ENCODE measurements at places on chromosomes 1 and 21.
A peak's percentile ranks its signal among the peaks of the same experiment; 100 is the strongest.

GRCh38 chr1:78355656-78356055 lies 135.1 kb upstream of the PTGFR start:
- no peak for DNase-seq

DNA sequence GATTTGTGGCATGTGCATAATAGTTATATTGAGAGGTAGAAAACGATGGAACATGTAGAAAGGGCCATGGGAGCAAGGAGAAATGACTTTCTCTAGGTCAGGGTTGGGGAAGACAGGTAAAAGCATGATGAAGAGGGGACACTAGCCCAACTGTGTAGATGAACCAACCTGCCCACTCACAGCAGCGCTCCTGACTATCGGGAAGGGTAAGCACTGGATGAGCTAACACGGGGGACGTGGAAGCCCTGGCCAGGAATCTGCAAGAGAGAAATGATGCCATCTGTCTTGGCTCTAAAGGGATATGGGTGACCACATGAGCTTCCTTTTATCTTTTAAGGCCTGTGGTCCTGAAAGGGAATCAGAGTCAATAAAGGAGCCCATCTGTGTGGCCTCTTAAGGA lies 36.2 kb upstream of the TMEM125 start:
- no peak for DNase-seq

GRCh38 chr1:154222918-154223317 lies 2.2 kb downstream of the UBAP2L start:
- DNase-seq = no peak

- no peak for DNase-seq
Observed at GRCh38 chr1:203150511-203151297, 23.2 kb downstream of the ADORA1 start.

GRCh38 chr1:241079047-241079446 lies 278.0 kb downstream of the RGS7 start:
- DNase-seq = no peak

DNA sequence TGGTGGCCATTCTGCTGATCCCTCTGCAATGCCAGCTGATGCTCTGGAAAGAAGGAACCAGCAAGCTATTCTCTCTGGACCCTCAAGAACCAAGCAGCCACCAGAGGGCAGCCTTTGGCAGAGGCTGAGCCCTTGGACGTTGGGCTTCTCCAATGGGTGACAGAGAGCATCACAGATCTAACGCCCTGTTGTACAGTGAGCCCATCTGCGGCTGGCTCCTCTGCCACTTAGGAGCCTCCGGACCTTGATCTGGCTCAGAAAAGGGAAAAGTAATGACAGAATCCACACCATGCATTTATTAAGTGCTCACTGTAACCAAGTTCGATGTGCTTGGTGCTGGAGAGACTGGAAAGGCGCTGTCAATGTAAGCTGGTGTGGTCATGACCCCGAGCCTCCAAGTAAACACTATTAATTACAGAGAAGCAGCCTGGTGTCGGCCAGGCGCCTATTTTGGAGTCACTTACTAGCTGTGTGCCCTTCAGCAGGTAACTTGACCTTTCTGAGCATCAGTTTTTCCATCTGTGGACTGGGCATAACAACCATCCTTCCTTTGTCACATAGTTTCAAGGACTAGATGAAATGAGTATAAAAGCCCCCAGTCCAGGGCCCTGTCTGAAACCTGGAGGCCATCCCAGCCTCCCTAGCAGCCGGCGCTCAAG lies 34.9 kb downstream of the ECE1 start:
- peak; percentile 74 for DNase-seq

DNA sequence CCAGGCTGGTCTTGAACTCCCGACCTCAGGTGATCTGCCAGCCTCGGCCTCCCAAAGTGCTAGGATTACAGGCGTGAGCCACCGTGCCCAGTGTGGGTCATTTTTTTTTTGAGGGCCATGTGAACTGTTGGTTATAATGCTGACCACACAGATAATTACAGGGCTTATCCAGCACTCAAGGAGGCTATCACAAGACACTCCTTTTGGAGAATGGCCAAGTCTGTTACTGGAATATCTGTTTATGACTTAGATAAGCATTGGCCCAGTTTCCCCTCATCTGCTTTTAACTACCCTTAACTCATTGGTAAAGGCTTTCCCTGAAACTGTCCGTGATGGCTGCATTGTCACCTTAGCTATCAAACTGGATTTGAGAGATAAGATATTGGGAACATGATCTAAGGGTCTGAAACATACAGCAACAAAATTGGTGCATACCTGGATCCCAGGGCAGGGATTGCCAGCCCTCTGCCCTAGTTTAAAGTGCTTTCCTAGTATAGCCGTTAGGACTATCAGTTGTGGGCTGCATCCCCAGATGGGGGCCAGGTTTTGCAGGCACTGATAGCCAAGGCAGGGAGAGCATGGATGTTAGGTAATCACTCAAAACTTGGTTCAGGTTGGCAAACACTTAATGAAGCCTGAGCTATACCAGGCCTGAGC lies 15.6 kb downstream of the SZT2 start:
- DNase-seq = no peak

GRCh38 chr1:235156740-235157139 lies 4.3 kb downstream of the RBM34 start:
- no peak for DNase-seq

GRCh38 chr1:70361727-70362398 lies 7.3 kb upstream of the ANKRD13C start:
- DNase-seq = no peak

DNA sequence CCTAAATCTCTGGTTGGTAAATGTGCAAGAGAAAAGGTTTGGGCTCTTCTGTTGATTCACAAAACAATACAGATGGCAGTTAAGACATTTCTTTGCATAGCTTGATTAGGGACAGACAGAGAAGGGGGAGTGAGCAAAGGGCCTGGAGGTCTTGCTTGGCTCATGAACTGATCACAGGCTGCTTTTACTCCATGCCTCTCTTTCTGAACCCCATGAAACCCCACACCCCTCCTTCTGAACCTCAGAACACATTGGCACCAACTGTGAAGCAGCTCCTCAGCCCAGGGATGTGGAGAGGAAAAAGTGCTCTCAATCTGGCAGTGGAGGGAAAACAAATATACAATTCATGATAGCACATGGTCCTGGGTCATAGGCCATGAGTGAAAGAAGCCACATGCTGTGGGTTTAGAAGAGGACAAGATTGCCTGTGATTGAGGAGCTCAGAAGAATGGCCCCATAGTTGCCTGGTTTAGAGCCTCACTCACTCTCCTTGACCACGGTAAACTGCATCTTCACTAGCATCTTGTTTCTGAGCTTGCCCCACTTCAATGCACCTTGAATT lies 111.6 kb upstream of the GADD45A start:
- DNase-seq = no peak

- DNase-seq = no peak
Observed at GRCh38 chr1:112727716-112728115, 12.6 kb upstream of the PPM1J start.

GRCh38 chr1:21666576-21667320 lies 2.4 kb downstream of the RAP1GAP start:
- no peak for DNase-seq

- no peak for DNase-seq
Observed at GRCh38 chr1:159921700-159922504, 3.4 kb downstream of the TAGLN2 start.

DNA sequence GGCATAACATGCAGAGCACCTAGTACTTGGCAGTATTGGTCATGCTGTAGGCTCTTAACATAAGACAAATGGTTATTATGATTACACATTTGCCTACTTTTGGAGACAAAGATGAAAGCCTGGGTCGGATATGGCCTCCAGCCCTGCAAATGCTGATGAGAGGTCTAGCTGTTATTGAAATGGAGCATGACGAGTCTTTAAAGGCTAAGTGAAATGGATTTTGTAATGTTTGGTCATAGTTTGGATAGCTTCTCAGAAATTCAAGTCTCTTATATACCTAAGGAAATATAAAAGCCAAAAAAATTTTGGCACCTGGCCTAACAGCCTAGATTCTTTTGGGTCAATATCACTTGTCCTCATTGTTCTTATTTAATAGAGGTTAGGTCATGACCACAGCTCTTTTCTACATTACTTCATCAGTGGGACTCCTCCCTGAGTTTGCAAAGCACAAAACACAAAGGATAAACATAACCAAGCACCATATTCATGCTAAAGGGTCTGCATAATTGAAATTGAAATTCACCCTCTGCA lies 69.2 kb upstream of the WLS start:
- no peak for DNase-seq

DNA sequence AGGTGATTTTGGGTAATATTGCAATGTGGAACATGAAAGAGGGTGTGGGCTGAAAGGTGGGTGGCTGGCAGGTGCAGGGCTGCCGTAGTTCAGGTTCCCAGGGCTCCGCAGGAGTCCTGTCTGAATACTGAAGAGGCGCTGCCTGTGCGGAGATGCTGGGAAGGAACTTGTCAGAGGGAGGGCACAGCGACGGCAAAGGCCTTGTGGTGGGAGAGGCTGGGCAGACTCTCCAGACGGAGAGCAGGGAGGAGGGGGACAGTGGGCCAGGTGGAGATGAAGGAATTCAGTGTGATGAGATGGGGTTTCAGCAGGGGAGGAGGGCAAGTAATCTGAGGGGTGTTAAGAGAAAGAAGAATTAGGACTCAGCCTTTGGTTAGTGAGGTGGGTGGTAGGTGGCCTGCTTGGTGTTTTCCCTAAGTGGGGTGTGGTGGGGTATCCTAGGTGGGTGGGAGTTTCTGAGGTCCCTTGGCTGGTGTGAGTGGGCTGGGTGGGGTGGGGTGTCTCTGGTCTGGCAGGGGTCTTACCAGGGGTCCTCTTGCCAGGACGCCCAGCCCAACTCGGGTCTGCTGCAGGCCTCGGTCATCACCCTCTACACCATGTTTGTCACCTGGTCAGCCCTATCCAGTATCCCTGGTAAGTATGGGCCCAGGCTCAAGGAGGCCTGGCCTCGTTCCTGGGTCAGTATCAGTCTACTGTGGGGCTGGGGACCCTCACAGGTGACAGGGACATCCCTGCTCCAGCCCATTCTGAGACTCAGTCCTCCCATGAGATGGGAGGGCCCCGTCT lies 15.6 kb downstream of the SERINC2 start:
- DNase-seq = no peak

DNA sequence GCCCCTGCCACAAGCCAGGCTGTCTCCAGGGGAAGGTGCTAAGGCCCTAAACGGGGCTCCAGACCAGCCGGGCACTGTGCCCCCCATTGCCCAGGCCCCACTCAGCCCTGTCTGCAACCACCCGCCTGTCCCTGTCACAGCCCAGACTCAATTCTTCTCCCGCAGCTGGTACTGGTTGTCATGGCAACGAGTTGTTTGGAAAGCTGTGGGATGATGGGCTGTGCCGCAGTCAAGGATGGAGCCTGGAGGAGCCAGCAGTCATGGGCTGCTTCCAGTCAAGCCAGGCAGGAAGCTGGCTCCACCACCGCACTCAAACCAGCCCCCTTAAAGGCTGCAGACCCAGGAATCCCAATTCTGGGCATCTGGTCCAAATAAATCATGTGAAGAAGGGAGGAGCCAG lies 4.2 kb downstream of the SPOCD1 start:
- peak; percentile 32 for DNase-seq

GRCh38 chr1:118075116-118075515 lies 109.9 kb downstream of the SPAG17 start:
- DNase-seq = no peak

DNA sequence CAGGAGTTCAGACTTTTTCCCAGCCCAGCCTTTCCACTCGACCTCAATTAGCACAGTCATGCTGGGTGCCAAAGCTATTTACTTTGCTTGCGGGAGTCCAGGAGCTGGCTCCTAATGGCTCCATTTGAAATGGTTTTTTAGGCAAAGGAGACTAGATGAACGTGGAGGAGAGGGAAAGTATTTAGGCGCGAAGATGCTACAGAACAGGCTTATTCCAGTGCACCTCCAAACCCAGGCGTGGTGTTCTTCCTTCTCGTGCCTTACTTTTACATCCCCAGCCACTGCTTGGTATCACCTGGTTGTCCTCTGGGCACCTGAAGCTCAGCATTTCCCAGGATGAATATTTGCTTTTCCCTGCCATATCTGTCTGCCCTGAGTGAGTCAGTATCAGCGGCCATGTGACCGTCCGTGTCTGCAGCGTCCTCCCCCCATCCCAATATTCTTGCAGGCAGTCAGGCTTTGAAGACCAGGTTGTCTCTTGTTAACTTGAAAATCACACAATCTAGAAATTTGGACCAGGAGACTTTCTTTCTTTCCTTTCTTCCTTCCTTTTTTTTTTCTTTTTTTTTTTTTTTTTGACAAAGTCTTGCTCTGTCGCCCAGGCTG lies 198.5 kb downstream of the DYRK1A start:
- no peak for DNase-seq

- DNase-seq = no peak
Observed at GRCh38 chr1:207503950-207504349, 8.0 kb downstream of the CR1 start.

DNA sequence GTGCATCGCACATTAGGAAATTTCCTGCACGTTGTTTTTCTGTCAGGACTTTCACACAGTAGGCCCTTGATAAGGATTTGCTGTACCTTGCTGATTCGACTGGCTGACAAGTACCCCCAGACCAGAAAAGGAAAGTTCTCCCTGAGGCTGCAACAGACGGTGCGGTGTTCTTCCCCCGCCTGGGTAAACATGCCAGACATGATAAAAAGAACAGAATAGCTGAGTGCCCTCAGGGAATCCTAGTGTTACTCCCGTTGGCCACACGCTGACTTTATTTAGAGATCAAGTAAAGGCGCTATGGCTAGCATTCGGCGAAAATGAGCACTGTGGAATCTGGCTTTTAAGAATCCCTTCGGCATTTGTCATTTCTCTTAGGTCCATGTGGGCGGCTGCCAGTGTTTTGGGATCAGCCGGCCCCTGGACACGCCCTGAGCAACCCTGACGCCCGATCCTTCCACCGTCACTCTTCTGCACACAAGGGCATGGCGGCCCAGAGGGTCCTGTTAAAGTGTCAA lies 607.7 kb downstream of the KIF26B start:
- DNase-seq = no peak

DNA sequence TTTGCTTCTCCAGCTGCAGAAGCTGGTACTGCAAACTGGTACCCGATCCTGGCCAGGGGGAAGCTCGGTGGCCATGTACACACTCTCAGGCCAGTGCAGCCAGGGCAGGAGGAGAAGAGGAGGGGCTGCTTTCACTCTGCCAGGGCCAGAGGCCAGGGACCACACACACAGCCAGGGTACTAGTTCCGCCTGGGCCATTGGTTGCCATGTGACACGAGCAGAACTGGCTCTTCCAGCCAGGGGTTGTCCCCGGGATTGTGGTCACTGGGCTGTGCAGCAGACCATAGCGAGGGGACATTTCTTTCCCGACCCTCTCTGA lies 3.7 kb upstream of the SHISAL2A start:
- no peak for DNase-seq

- DNase-seq = no peak
Observed at GRCh38 chr1:150056407-150056806, 11.2 kb upstream of the VPS45 start.

DNA sequence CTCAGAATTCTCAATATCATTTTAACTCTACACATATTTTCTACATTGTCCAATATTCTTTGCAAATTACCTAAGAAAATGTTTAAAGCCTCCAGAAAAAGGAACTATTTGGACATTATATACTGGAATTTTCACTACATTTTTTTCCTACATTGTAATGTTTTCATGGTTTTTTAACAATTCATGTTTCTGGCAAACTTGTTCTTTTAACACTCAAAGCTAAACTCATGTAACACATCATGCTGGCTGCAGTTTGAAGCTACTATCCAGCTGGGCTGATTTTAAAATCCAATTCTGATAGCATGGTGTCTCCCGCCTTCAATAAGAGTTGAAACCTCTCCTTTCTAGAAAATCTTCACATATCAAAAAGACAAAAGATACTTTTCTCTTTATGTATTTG lies 52.0 kb downstream of the TGFBR3 start:
- DNase-seq = no peak

Measured in urinary bladder (tissue), 4 donors.